Stimulated activated CD4-positive, alpha-beta T cell treated with anti-CD3 and anti-CD28 coated beads, Interleukin-15, amount 100 ng/mL, for 1 hour (primary cell): ENCODE measurements at places on chromosomes 2 and 18.

DNA sequence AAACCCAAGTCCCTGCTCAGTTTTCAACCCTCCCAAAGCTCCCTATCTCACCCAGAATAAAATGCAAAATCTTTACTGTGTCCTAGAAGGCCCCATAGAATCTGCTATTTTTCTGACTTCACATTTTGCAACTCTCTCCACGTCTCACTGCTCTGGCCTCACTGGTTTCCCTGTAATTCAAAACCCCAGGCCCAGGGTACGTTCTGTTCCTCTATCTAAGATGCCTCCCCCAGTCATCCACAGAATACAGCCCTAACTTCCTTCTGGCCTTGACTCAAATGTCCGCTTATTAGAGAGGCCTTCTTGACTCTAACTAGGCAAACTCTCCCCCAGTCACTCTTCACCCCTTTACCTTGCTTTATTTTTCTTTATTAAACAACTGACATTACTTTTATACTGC, 42.0 kb downstream of the FAM161A start:
- DNase-seq = no peak

GRCh38 chr2:126769118-126769517, 113.2 kb downstream of the GYPC start:
- no peak for DNase-seq

DNA sequence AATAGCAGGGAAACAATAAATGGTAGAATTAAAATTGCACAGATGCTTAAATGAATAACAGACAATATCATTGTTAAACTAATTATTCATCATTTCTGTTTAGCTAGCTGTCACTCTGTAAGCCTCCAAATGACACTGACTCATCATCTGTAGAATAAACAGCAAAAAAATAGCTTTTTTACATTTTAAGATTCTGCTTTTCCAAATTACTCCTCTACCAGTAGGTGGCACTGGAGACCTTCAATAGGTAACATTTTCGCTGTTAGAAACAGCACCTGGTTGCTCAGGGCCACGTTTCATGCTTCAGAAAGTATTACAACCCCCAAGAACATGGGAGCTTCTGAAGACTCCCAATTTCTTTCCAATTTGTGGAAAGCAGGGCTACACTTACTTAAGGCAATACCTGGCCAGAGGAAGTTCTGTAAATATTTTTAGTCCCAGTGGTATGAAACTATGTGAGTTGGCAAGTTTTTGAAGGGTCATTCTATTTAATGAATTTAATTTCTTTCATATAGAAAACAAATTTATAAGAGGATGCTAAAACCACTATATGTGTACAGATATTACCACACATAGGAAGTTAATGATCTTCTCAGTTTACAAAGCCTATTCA, 45.4 kb downstream of the TTN start:
- DNase-seq = no peak

- no peak for DNase-seq
These were observed 105.3 kb downstream of the GORASP2 start for GRCh38 chr2:171034315-171034714.

GRCh38 chr18:26865557-26865956, at the start of gene AQP4:
TSS of gene AQP4 (minus strand) at chr18:26865707. CDS start at chr18:26865689, 18 bp downstream.
- no peak for DNase-seq

DNA sequence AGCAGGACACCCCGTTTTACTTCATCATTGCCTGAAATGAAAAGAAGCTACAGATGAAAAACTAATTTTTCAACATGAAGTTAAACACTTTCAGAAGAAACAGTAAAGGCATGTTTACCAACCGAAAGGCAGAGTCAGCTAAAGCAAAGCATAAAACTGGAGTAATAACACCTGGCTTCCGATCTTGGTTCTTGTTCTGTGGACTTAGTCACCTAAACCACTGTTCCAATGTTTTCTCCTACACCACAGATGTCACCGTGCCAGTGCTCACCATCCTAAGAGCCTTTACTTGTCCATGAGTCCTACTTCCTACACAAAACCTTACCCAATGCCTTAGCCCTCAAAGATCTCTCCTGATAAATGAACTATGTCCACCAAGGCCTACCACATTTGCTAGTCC, 13.5 kb downstream of the MCM6 start:
- DNase-seq = no peak

DNA sequence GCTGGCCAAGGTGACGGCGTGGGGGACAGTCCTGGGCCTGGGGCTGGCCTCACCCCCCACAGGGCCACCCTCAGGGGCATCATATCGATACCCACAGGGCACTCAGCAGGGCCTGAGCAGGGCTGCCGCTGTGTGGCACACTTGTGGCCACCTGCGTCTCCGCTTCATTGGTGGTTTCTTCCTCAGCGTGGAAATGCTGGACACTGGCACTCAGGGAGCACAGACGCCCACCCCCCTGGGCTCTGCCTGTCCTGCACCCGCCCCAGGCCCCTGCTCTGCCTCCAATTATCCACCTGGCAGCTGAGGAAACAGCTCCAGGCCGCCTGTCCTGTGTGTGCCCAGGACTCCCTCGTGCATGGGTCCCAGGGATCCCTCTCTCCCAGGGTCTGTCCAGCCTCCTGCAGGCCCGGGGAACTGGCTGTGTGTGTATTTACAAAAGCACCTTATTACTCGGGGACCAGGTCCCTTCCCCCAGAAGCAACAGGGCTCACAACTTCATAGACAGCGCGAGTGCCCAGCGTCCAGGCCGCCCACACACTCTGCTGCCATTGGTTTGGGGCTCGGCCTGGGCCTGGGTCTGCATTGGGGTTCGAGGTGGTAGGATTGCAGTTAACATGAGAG, 13.1 kb downstream of the CROCC2 start:
- no peak for DNase-seq

DNA sequence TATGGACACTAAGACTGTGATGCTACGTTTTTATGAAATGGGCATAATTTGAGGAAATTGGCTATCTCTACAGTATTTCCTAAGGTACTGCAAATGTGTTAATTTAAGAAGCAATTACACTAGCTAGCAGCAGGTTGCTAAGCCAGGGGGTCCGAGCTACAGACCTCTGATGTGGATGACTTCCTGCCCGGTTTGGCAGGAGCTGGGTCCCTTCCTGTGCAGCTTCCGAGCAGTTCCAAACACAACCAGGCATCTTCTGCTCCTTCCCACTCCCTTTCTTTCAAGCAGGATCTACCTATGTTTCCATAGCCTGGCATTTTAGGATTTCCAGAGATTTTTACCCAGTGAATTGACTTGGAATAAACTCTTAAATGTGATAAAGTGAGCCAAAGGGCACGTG, 55.7 kb downstream of the SCN2A start:
- DNase-seq = no peak

GRCh38 chr2:10173258-10174005, 50.9 kb downstream of the RRM2 start:
- no peak for DNase-seq

- DNase-seq = no peak
These were observed 39.6 kb downstream of the EN1 start for GRCh38 chr2:118807668-118808428.

DNA sequence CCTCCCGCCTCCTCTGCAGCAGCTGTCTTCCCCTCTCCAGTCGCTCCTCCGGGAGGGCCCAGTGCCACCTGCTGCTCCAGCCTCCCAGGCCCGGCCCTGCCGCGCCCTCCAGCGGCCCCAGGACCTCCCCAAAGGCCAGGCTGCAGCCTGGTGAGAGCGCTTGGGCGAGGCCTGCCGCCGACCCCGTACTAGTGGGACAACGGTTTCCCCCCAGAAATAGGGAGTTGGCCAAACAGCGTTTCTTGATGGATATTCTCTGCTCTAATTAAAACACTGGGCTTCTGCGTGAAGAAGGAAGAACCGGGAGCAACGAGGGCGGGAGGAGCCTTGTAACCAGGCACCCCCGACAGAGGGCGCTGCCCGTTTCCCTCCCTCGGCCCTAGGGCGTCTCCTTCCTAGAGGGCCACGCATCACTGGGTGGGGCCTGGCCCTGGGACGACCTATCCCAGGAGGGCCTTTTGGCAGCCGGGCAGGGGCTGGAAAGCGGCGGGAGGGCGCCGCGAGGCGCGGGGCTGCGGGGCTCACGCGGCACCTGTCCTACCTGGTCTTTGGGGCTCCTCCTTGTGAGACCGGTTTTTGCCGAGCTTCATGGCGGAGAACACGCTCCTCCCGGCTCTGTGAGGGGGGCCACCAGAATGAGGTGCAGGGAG, 25.4 kb upstream of the OTOF start:
- peak; percentile 56 for DNase-seq

GRCh38 chr2:40043191-40043590, 264.1 kb upstream of the THUMPD2 start:
- no peak for DNase-seq

- no peak for DNase-seq
These were observed 73.2 kb upstream of the LCLAT1 start for GRCh38 chr2:30373881-30374302.

DNA sequence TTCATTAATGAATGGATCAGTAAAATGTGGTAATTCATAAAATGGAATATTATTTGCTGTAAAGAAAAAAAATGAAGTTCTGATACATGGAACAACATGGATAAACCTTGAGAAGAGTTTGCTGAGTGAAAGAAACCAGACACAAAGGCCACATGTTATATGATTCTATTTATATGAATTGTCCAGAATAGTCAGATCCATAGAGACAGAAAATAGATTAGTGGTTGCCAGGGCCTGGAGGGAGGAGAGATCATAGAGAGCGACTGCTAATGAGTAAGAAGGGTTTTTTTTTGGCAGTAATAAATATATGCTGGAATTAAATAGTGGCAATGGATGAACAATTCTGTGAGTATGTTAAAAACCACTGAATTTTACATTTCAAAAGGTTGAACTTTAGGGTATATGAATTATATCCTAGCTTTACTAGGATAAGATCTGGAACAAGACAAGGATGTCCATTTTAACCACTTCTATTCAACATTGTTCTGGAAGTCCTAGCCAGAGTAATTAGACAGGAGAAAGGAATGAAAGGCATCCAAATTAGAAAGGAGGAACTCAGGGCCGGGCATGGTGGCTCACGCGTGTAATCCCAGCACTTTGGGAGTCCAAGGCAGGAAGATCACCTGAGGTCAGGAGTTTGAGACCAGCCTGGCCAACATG, 48.8 kb downstream of the MAPRE2 start:
- DNase-seq = no peak

GRCh38 chr2:32290000-32290339, 12.3 kb downstream of the YIPF4 start:
- DNase-seq = no peak

- no peak for DNase-seq
These were observed 3.5 kb downstream of the RALB start for GRCh38 chr2:120255986-120256650.

- DNase-seq = no peak
These were observed 15.0 kb downstream of the ZBTB7C start for GRCh38 chr18:48394176-48394575.

GRCh38 chr18:44732238-44732563, 51.5 kb downstream of the SETBP1 start:
- no peak for DNase-seq

GRCh38 chr2:113342650-113343049, 63.9 kb upstream of the PAX8 start:
- no peak for DNase-seq

DNA sequence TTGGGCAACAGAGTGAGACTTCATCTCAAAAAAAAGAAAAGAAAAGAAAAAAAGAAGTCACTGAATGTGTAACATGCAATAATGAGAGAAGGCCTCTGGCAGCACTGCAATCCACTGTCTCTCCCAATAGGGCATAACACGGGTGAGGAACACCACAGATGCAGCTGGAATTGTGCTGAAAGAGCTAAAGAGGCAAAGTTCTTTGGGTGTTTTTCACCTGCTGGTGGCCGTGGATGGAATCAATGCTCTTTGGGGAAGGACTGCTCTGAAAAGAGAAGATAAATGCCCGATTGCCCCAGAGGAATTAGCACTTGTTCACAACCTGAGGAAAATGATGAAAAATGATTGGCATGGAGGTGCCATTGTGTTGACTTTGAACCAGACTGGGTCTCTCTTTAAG, 31.0 kb upstream of the CYBRD1 start:
- no peak for DNase-seq

DNA sequence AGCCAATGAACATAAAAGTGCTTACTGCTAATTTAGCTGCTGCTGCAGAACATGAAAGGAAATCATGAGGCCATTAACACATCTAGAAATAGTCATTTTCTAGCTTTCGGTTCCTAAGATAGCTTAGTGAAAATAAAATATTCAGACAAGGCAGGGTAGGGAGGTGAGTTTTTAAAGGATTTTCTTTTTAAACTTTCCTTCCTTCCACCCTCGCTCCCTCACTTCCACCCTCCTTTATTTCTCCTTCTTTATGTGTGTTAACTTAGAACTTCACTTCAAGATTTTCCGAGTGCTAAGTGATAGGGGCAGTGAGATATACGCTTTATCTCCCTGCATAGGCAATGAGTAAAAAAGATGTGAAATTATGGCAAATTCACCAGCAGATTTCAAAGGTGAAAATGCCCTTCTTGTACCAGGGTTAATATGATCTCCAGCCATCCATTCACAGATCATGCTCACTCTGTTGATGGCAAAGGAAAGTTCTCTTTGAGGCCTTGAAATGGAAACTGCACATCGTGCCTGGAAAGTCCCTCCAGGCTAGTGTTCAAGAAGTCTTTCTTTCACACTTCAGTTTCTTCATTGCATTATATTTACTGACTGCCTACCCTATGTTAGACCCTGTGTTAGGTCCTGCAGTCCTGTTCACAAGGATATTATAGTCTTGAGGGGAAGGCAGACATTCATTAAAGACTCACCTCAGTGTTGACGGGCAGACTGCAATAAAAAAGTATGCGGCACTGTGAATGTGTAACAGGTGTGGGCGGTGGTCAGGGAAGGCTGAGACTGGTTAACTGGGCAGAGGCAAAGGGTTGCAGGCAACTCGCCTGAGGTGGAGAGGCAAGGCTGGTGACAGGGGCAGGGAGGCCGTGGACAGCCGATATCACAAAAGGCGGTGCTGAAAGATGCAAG, 200.8 kb downstream of the PLCL1 start:
- no peak for DNase-seq

- DNase-seq = no peak
These were observed 51.8 kb downstream of the CTIF start for GRCh38 chr18:48590678-48591077.

- peak; percentile 25 for DNase-seq
These were observed 37.5 kb downstream of the PAX8 start for GRCh38 chr2:113240915-113241911.

- DNase-seq = no peak
These were observed 154.1 kb upstream of the SPRED2 start for GRCh38 chr2:65586516-65586915.

DNA sequence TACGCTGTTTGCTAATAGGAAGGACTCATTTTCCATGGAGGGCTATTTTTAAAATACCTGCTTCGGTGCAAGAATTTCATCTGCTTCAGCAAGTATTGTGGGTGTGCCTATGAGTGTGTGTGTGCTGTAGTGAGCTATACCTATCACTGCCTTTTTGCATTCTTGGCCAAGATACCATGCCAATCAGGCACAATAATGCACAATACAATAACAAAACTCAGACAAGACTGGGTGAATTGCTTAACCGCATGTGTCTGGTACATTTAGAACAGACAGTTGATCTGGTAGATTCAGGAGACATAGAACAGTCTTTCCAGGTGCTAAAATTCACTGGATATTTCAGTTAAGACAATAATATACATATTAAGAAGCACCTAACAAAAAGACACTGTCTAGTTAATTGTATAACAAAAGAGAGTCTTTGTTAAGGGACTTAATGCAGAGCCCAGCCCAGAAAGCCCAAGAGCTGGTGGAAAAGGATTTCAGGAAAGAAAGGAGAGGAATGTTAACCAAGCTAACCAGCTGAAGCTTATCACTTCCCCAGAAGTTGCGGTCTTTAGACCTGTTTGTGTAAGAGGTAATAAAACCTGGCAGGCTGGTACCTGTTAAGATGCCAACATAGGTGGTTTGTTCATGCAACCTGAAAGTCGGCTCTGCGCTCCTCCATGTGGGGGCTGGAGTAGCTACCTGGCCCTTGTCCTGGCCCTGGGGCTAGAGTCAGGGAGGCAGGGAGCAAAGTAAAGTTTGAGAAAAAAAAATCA, 153.3 kb upstream of the RBMS1 start:
- no peak for DNase-seq

GRCh38 chr2:43407935-43408334, 181.5 kb upstream of the ZFP36L2 start:
- no peak for DNase-seq
